DMS53 (cell line): ENCODE measurements at places on chromosomes 7 and 10.
A peak's percentile ranks its signal among the peaks of the same experiment; 100 is the strongest.

- no peak for DNase-seq
Observed at GRCh38 chr10:124646483-124647352, 97.5 kb downstream of the FAM53B start.

GRCh38 chr7:117210397-117210796 is 112.5 kb downstream of the WNT2 start:
- no peak for DNase-seq

DNA sequence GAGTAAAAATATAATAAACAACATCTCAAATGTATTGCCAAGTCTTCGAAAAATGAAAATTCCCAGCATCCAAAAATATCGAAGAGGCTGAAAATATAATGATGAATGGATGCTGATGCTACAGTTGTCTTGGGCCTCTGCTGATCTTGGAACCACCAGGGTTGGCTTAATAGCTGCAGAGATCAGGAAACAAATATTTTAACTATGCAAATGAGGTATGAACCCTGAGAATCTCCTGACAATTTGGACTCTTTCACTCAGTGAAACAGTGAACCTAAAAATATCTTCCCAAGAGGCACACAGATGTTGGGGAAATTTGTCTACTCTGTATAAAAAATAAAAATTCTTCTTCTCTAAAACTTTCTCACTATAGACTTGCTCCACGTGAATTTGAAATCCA is 97.7 kb upstream of the EGFR start:
- DNase-seq: no peak

GRCh38 chr7:39375047-39375873 is 190.9 kb upstream of the YAE1 start:
- DNase-seq: no peak

GRCh38 chr7:44534501-44534900 is 6.6 kb downstream of the NPC1L1 start:
- DNase-seq: peak; percentile 94

DNA sequence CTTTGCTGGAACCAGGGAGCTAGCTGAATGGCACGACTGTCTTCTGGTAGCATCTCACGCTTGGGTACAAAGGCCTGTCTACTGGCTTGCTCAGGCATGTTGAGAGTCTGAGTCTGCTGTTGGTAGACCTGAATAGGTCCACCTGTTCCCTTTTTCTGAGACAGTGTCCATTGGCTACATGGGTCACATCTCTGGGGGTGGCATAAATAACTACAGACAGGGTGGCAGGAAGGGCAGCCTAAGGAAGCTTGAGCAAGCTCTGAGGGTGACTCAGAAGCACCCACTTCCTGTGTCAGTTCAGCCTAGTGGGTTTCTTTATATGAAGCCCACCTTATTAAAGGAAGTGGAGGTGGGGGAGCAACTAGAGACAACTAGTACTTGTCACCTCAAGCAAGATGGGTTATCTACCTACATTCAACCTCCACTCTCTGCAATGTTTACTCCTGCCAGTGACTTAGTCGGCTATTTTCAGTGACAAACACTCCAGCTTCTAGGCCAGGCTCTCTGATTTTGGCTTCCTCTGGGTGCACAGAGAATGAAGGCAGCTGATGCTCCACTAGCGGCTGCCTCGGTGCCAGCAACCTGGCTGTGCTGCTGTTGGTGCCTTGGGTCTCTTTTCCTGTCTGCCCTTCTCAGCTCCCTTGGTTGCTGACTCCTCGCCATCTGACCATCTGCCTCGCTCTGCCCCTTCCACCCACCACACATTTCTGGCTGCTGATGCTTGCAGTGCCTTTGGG is 5.7 kb upstream of the ZYX start:
- no peak for DNase-seq

- no peak for DNase-seq
Observed at GRCh38 chr10:129937351-129937751, 26.7 kb downstream of the EBF3 start.

DNA sequence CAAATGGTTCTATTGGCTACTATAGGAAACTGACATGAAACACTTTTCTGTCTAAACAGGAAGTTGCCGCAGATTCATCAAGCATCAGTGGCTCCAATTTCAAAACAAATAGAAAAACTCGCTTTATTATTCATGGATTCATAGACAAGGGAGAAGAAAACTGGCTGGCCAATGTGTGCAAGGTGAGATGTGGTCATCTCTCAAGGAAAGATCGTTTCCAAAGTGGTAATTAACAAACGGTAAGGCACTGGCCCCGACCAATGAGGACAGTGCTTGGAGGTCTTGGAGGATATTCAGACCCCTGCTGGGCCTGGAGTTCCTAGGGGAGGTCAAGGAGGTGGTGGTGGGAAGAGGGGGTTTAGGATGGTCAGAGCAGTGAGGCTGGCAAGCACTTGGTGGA is 2.6 kb downstream of the PNLIP start:
- peak; percentile 46 for DNase-seq

- no peak for DNase-seq
Observed at GRCh38 chr10:72164617-72165016, 51.2 kb upstream of the ANAPC16 start.

GRCh38 chr7:131540491-131541162 is 15.8 kb downstream of the PODXL start:
- peak; percentile 25 for DNase-seq

- no peak for DNase-seq
Observed at GRCh38 chr10:84499846-84500245, 171.5 kb downstream of the CCSER2 start.
